Stimulated activated CD4-positive, alpha-beta T cell treated with anti-CD3 and anti-CD28 coated beads, Interleukin-1b, Interleukin-23, amount 100 ng/mL, for 48 hours (primary cell): ENCODE measurements at places on chromosomes 3 and 15.

- no peak for DNase-seq
These were observed 8.0 kb downstream of the MESP1 start for GRCh38 chr15:89743011-89743410.

DNA sequence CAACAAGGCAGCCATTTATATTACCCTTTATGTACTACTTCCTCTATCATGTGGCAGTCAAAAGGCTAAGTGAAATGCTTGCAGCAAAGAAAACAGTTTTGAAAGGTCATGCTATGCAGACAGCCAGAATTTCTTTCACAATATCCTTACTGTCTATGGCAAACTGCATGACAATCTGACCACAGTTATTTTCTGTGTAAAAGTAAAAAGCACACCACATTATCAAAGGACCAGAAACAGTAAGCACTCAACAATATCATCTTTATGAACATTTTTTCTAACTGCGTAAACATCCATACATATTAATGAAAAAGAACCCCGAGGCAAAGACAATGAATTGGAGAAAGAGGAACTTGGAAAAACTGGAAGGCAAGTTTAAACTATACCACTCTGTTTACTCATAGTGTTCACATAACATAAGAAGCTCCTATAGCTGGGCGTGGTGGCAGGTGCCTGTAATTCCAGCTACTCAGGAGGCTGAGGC is 47.9 kb downstream of the PIK3CB start:
- DNase-seq = no peak

- no peak for DNase-seq
These were observed 575.4 kb upstream of the GOLIM4 start for GRCh38 chr3:168671091-168671490.

- DNase-seq = no peak
These were observed 237.8 kb upstream of the UBE2E1 start for GRCh38 chr3:23567917-23568316.

- no peak for DNase-seq
These were observed 173.3 kb downstream of the IL20RB start for GRCh38 chr3:137131081-137131480.
